CD8-positive, alpha-beta memory T cell (primary cell): ENCODE measurements at places on chromosomes 3 and 15.
A peak's percentile ranks its signal among the peaks of the same experiment; 100 is the strongest.

GRCh38 chr3:153442386-153442785 is 280.4 kb downstream of the RAP2B start:
- DNase-seq = no peak

- DNase-seq = no peak
Measured at GRCh38 chr15:66006986-66007385, 137.7 kb downstream of the RAB11A start.

GRCh38 chr15:52668133-52668532 is 11.1 kb downstream of the ATOSA start:
- DNase-seq = no peak

GRCh38 chr15:49199666-49200065 is 29.6 kb downstream of the GALK2 start:
- no peak for DNase-seq

DNA sequence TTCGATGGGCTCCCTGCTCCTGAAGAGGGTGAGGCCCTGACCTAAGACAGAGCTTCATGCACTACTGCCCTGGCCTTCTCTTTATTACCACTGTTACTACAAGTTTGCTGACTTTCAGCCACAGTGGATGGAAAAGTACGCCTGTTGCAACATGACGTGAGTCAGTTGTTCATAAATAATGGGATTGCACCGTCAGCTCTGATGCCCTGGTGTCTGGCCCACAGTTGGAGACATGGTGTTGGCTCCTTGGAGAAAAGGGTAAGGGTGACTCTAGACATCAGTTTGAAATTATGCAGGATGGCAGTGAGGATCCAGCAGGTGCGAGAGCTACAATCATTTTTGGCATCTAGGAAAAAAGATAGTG is 5.5 kb downstream of the PAQR5 start:
- DNase-seq = no peak

- no peak for DNase-seq
Measured at GRCh38 chr3:74041068-74041675, 416.4 kb upstream of the PDZRN3 start.

- no peak for DNase-seq
Measured at GRCh38 chr15:100922192-100923040, 3.3 kb downstream of the LRRK1 start.

DNA sequence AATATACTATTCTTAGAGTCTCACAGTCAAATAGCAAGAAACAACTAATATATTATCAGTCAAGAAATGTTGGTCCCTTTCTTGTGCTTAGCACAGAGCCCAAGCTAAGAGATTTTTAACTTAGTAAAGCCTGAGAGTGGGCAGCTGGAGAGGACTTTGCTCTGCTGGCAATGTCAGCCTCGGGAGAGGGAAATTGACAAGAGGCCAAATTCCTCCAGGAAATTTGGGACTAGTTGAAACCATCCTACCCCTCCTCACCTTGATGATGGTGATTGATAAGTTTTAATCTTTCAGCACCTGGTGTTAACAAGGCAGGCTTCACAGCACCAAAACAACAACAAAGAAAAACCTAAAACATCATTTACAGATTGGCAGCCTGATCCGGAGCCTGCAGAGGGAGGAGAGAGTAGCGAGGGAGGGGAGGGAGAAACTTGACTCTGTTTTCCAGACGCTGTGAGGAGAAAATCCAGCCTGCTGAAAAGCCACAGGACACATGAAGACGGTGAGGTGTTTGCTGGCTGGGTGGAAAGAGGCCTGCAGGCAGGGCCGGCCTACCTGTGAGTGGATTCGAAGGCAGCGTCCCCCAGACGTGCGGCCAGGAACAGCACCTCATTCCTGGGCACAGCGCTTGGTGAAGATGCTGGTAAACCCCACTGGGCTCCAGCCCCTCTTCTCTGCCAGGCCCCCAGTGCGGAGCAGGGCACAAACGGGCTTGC is 150.9 kb downstream of the LRRC28 start:
- DNase-seq = no peak

GRCh38 chr3:31472479-31473390 is 60.0 kb upstream of the STT3B start:
- peak; percentile 17 for DNase-seq

DNA sequence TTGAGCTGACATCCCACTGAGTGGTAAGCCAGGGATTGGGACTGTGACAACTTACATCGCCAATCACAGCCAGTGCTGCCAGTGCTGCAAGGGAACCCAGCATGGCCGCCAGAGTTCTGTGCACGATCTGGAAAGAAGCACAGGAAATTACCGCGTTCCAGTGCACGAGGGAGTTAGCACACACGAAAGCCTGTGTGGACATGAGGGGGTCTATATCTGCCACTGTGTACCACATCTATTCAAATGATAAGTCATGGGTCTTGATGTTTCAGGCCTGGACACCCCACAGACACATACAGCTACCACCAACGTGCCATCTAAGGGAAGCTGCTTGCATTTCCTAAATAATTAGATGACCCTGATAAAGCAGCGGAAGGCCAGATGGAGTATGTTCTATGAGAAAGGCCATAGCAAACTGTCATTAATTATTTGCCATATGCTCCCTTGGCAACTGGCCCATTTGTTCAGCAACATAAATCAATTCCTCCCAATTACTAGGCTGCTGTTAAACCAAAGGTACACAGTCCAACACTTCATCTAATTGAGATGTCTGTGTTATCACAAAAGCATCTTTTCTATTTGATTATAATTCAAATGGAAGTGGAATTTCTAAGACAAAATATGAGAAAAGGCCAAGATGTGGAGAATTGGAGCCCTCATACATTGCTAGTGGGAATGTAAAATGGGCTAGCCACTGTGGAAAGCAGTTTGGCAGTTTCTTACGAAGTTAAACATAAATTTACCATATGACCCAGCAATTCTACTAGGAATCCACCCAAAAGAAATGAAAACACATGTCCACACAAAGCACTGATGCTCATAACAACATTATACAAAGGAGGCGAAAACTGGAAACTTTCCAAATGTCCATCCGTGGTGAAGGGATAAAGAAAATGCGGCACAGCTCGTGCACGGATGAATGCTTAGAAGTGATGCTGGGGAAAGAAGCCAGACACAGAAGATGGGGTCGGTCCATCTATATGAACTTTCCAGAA is 108.3 kb downstream of the OCA2 start:
- DNase-seq = no peak

GRCh38 chr3:40971191-40972168 is 227.8 kb upstream of the CTNNB1 start:
- DNase-seq = no peak

DNA sequence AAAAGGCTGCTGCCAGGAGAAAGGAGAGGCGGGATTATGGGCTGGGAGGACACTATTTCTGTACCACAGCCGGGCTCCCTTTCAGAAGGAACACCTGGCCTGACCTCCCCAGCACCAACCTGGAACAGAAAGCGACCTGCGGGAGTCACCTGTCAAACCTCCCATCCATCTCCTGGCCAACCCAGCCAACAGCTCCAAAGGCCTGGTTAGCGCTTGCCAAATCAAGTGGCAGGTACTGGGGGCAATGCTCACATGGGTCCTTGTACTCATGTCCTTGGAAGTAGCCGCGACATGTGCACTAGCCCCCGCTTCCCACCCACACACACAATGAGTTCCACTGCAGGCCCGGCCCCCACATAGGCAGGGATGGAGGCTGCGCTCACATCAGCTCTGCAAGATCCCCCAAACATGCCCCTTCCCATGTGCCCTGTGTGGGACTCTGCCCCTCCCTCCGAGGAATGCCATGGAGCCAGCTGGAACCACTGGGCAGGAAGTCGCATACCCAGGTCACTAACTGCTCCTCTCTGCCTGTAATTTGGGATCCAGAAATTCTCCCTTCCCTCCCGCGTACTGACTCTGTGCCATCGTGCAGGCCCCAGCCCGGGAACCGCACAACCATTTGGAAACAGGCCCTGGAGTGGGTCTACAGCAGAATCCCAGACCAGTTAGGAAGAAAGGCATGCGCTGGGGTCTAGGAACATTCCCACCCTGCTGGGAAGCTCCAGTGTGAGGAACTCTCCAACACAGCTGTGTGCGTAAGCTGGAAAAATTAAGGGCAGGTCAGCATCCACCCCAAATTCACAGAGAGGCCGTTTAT is 98.9 kb downstream of the LRIG1 start:
- no peak for DNase-seq

GRCh38 chr3:43353923-43354670 is 67.8 kb downstream of the SNRK start:
- no peak for DNase-seq

DNA sequence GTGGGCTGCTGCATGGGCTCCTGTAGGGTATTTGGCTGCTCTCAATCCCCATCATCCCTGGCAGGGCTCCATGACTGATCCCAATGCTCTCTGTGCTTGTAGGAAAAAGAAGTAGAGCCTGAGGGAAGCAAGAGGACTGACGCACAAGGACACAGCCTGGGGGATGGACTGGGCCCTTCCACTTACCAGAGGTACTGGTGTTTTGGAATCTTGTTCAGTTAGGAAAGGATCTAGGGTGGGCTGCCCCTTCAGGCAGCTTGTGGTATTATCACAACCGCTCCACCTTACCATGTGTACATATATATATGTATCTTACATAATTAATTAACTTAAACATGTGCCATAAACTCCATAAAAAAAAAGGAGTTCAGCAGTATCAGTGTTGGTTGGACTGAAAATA is 1.3 kb downstream of the SLC28A2 start:
- no peak for DNase-seq

- no peak for DNase-seq
Measured at GRCh38 chr3:113968986-113969385, 21.2 kb downstream of the ZDHHC23 start.

GRCh38 chr15:64478863-64479262 is 18.5 kb downstream of the ZNF609 start:
- no peak for DNase-seq

DNA sequence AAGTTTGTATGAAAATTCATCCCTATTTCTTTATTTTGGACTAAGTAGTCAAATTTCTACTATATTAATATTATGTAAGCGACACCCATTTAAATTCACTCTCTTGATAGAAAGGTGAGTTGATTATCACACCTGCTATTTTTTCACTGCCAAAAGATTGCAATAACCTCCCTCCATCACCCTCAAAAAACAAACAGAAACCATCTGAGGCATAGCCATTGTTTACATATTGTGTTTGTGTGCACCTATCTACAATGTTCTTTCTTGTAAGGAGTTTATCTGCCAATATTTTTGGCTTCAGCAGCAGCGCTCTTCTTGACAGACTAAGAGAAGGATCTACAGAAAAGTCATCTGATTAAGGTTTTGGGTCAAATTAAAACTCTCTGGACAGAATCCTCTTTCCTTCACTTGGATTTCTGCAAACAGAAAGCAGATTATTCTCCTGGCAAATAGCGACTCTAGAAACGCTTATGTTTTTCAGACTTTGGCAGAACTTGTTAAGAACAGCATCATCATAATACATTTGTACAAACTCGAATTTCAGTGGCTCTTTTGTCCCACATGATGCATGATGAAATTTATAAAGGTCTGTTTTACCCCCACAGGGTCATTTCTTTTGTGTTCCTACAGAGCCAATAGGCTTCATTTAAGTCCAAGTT is 48.6 kb downstream of the KCNMB2 start:
- DNase-seq = no peak

- DNase-seq = no peak
Measured at GRCh38 chr3:35894735-35895134, 255.4 kb downstream of the ARPP21 start.

DNA sequence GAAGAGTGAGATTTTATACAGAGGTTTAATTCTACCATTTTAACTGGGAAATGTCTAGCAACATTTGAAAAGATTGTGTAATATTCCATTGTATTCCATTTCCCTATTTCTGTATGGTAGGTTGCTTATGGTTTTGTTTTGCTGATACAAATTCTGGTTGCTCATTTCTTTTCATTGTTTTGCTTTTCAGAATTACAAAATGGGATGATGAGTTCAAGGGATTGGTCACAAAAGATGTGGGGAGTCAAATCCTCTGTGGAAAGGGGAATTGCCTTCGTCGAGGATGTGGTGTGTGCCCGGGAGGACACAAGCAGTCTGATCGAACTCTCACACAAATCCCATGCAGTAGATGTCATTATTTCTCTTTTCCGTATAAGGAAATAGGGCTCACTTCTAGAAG is 18.3 kb downstream of the SLCO3A1 start:
- DNase-seq = no peak

GRCh38 chr15:75695220-75695619 is 17.4 kb downstream of the CSPG4 start:
- no peak for DNase-seq

- no peak for DNase-seq
Measured at GRCh38 chr3:155231792-155232191, 61.7 kb downstream of the STRIT1 start.

- DNase-seq = peak; percentile 76
Measured at GRCh38 chr3:71064956-71065763, 518.4 kb downstream of the FOXP1 start.

DNA sequence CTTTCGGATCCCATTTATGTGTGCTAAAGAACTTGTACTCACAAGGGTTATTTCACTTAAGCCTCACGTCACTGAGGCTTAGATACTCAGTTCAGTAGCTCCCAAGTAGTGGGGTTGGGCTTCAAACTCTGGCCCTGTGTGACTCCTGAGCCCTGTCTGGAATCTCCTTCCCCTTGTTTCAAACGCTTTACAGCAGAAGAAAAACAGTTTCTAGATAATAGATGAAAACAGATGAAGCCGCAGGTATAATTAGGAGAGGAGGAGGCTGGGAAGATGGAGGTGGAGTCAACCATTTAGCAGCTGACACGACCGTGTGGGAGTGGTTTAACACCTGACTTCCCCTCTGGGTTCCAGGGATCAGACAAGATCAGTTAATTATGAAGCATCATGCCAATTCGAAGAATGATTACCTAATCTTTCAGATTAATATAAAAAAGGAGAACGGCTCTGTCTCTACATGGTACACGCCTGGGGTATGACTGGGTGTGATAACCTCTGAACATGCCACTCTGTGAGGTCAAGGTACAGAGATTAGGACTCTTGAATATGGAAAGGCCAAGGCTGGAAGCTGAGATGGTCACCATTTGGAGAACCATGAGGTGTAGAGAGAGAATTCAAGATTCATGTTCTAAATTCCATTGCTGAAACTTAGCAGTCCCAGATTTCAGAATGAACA is 31.1 kb downstream of the TPM1 start:
- DNase-seq = no peak

- no peak for DNase-seq
Measured at GRCh38 chr3:52904000-52904399, 6.7 kb upstream of the STIMATE start.

GRCh38 chr3:43869491-43869890 is 178.8 kb downstream of the ABHD5 start:
- no peak for DNase-seq

DNA sequence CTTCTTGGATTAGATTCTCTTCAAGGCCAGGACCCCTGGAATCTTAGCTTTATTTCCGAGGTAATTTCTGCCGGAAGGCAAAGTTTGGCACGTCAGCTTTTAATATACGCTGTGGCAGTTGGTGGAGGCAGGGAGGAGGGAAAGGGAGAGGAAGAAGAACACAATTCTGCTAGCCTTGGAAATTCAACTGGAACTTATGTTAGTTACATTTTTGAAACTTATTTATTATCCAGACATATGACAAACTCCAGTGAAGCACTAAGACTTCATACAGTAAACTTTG is 100.1 kb upstream of the TSC22D2 start:
- no peak for DNase-seq

DNA sequence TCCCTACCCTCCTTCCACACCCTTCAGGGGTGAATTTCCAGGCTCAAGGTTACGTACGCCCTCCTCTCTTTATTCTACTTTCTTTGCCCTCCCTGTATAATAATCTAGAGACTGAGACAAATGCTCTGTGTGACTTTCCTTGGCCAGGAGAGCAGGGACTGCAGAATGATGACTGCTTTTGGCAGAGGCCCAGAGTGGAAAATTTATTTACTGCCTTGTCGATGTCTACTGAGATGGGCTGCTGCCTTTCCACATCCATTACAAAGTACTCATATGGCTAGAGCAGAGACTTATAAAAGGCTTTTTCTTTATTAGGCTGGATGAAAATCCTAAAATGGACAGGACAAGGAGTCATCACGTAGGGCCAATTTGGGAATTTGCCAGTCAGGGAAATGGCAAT is 576.2 kb downstream of the TUSC7 start:
- no peak for DNase-seq
